ENCODE measurements at places on chromosomes 11 and 22. TPM values are rescaled to one million over a fixed set of nuclear protein-coding genes. Genes with fewer than 3 reads are reported as not detected.

- H3K27ac ChIP-seq, result no peak overlapping the region
- H3K4me1 ChIP-seq, result peaks cover 5% of the 10 kb centered on the region
- H3K4me3 ChIP-seq, result no peak overlapping the region
- DNase-seq, result no peak
Measured at GRCh38 chr22:23397613-23398567, 182.2 kb downstream of the IGLL1 start.

GRCh38 chr22:30695351-30695851 lies 727 bp downstream of the OSBP2 start:
- DNase-seq, result no peak
- peaks cover 5% of the 10 kb centered on the region for H3K4me1 ChIP-seq
- peak overlapping the region; percentile 59 for H3K4me3 ChIP-seq
- no peaks in the 10 kb centered on the region for H3K36me3 ChIP-seq

Gene MFNG
- total RNA-seq, result 1.7 TPM

DNA sequence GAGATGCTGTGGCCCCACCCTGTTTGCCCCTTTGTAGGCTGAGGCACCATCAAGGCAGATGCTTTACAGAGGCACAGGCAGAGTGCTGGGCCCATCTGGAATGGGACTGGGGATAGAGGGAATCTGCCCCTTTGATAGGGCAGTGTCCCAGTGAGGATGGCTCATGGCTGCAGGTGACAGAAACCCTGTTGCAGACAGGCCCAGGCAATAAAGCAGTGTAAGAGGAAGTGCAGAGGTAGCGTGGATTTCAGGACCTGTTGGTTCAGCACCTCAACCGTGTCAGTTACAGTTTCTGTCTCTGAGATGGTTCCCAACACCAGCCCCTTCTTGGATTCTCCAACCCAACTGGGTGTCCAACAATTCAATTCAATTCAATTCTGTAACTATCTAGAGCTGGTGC lies 25.1 kb downstream of the PRDM11 start:
- H3K27me3 ChIP-seq, result no peaks in the 10 kb centered on the region
- no peaks in the 10 kb centered on the region for H3K4me1 ChIP-seq
- no peak for DNase-seq
- H3K27ac ChIP-seq, result no peak overlapping the region

Gene SCUBE2
- total RNA-seq, result 1.2 TPM

Gene PANX3
- total RNA-seq, result not detected

DNA sequence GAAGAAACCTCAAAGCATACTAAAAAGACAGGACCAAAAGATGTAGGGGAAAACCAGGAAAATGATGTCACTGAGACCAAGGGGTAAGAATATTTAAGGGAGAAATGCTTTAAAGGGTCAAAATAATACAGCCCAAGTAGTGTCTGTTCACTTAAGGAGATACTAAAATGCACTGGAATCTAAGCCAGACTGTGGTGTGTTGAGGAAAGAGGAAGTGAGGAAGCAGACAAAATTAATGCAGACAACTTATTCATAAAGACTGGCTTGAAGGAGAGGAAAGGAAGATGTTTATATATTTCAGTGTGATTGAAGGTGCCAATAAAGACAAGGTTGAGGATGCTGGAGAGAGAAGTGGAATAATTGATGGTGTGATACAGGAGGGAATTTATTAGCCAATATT lies 15.7 kb downstream of the ZNF215 start:
- H3K27ac ChIP-seq, result no peak overlapping the region
- no peak for DNase-seq
- H3K4me1 ChIP-seq, result no peaks in the 10 kb centered on the region
- no peak overlapping the region for H3K4me3 ChIP-seq
- H3K27me3 ChIP-seq, result no peaks in the 10 kb centered on the region
- H3K36me3 ChIP-seq, result peaks cover 11% of the 10 kb centered on the region

Gene ILK
- 91.4 TPM for total RNA-seq

DNA sequence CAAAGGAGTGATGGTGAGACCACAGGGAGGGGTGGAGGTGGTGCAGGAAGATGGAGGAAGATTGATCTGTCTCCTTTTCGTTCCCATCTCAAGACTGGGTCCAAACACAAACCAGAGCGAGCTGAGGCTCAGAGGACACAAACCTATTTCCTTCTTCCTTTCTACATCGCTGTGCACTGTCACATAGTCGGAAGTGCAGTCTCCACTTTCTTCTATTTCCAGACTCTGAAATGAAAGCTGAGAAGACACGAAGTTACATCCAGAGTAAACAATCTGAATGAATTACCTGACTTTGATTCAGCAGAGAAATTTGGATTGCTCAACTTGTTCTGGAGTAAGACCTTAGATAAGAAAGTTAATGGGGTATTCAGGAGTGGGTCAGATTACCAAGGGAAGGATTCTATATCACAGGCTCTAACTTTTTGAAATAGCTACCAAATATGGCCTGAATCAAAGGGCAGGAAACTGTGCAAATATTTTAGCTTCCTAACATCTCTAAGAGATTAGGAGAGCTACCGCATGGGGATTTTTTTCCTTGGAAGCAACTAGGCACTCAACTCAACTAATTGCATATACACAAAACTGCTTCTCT lies 14.4 kb downstream of the OVCH2 start:
- no peak for DNase-seq
- H3K4me1 ChIP-seq, result no peaks in the 10 kb centered on the region
- no peak overlapping the region for H3K4me3 ChIP-seq
- no peaks in the 10 kb centered on the region for H3K27me3 ChIP-seq

DNA sequence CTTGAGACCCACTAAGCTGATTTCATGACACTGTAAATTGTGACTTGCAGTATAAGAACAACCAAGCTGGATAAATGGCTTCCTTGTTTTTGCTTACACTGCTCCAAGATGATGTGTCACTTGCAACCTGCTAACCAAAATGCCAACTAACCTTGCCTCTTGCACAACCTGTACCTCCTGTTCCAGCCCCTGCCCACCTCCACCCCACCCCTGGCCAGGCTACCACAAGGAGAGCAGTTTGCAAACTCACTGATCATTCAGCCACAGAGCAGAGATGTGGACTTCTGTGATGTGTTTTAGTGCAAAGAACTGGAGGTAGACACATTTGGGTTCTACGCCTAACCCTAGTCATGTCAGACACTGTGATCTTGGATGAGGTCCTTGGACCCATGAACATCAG lies 4.3 kb upstream of the APOL6 start:
- no peaks in the 10 kb centered on the region for H3K27me3 ChIP-seq
- DNase-seq, result peak; percentile 28
- no peak overlapping the region for H3K4me3 ChIP-seq
- H3K36me3 ChIP-seq, result no peaks in the 10 kb centered on the region

GRCh38 chr11:99368583-99368982 lies 347.8 kb downstream of the CNTN5 start:
- no peak overlapping the region for H3K4me3 ChIP-seq
- DNase-seq, result no peak
- no peaks in the 10 kb centered on the region for H3K36me3 ChIP-seq

Gene TOP3B
- total RNA-seq, result 52.8 TPM

GRCh38 chr22:37275622-37276021 lies 6.7 kb upstream of the CYTH4 start:
- no peaks in the 10 kb centered on the region for H3K4me1 ChIP-seq
- no peak overlapping the region for H3K4me3 ChIP-seq
- no peaks in the 10 kb centered on the region for H3K36me3 ChIP-seq

- no peaks in the 10 kb centered on the region for H3K27me3 ChIP-seq
- no peaks in the 10 kb centered on the region for H3K36me3 ChIP-seq
- no peaks in the 10 kb centered on the region for H3K4me1 ChIP-seq
- no peak overlapping the region for H3K4me3 ChIP-seq
Measured at GRCh38 chr11:43914466-43914865, 28.0 kb upstream of the C11orf96 start.

Gene MTMR2
- 49.2 TPM for total RNA-seq

Gene ELFN2
- 0.63 TPM for total RNA-seq

DNA sequence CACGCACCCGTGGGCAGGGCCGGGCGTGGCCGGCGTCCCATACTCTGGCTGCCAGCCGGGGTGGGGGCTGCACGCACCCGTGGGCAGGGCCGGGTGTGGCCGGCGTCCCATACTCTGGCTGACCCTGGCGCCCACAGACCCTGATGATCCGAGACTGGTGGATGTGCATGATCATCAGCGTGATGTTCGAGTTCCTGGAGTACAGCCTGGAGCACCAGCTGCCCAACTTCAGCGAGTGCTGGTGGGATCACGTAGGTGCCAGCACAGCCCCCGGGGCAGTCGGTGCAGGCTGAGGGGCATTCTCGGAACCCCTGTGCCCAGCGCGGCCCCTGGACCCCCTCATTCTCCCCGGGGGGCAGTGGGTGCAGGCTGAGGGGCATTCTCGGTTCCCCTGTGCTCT lies 19.0 kb downstream of the RNH1 start:
- no peak for DNase-seq
- no peaks in the 10 kb centered on the region for H3K27me3 ChIP-seq
- H3K27ac ChIP-seq, result no peak overlapping the region
- H3K4me3 ChIP-seq, result no peak overlapping the region
- peaks cover 15% of the 10 kb centered on the region for H3K36me3 ChIP-seq
- H3K4me1 ChIP-seq, result no peaks in the 10 kb centered on the region

Gene PRG3
- not detected for total RNA-seq

- no peak for DNase-seq
- H3K27me3 ChIP-seq, result no peaks in the 10 kb centered on the region
- no peak overlapping the region for H3K27ac ChIP-seq
- no peak overlapping the region for H3K4me3 ChIP-seq
- H3K36me3 ChIP-seq, result no peaks in the 10 kb centered on the region
- no peaks in the 10 kb centered on the region for H3K4me1 ChIP-seq
Measured at GRCh38 chr22:45923835-45924234, 53.1 kb downstream of the WNT7B start.

DNA sequence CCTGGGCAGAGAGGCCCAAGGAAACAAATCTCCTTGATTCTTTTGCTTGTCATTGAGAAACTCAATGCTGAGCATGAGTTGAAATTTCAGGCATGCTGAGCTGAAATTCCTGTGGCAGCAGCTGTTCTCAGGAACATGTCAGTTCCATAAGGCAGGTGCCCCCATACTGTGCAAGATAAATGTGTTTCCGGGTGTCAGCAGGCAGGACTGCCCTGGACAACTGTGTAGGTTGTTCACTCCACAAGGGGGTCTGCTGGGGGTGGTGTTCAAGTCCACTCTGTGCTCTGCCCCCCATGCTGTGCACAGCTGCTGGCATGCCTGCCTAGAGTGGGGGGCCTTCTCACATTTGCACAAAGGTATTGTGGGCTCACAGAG lies 133.7 kb downstream of the CTTN start:
- H3K27me3 ChIP-seq, result no peaks in the 10 kb centered on the region
- H3K27ac ChIP-seq, result no peak overlapping the region
- DNase-seq, result no peak
- H3K36me3 ChIP-seq, result no peaks in the 10 kb centered on the region
- no peak overlapping the region for H3K4me3 ChIP-seq
- H3K4me1 ChIP-seq, result peaks cover 15% of the 10 kb centered on the region

- H3K36me3 ChIP-seq, result no peaks in the 10 kb centered on the region
- H3K27me3 ChIP-seq, result no peaks in the 10 kb centered on the region
- no peaks in the 10 kb centered on the region for H3K4me1 ChIP-seq
- no peak overlapping the region for H3K4me3 ChIP-seq
- DNase-seq, result no peak
- no peak overlapping the region for H3K27ac ChIP-seq
Measured at GRCh38 chr22:29946220-29946619, 63.2 kb downstream of the MTMR3 start.

GRCh38 chr11:107619926-107620325 lies 29.0 kb downstream of the ELMOD1 start:
- H3K36me3 ChIP-seq, result no peaks in the 10 kb centered on the region
- H3K27me3 ChIP-seq, result no peaks in the 10 kb centered on the region
- no peak for DNase-seq
- H3K4me1 ChIP-seq, result no peaks in the 10 kb centered on the region

DNA sequence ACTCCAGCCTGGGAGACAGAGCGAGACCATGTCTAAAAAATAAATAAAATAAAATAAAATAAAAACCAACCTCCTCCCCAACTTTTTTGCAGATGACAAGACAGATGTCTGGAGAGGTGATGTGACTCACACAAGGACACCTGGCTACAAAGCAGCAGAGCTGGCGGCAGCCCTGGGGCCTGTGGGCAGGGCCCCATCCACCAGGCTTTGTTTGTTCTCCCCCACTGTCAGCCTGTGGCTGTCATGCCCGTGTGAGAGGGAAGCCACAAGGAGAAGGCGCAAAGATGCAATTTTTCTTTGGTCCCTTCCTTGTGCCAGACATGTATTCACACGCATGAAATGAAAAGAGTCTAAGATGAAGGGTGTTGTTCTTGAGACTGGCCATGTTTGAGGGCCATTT lies 16.6 kb downstream of the CD59 start:
- H3K27ac ChIP-seq, result no peak overlapping the region
- no peak for DNase-seq
- no peaks in the 10 kb centered on the region for H3K27me3 ChIP-seq
- peaks cover 5% of the 10 kb centered on the region for H3K36me3 ChIP-seq
- no peaks in the 10 kb centered on the region for H3K4me1 ChIP-seq
- H3K4me3 ChIP-seq, result no peak overlapping the region

DNA sequence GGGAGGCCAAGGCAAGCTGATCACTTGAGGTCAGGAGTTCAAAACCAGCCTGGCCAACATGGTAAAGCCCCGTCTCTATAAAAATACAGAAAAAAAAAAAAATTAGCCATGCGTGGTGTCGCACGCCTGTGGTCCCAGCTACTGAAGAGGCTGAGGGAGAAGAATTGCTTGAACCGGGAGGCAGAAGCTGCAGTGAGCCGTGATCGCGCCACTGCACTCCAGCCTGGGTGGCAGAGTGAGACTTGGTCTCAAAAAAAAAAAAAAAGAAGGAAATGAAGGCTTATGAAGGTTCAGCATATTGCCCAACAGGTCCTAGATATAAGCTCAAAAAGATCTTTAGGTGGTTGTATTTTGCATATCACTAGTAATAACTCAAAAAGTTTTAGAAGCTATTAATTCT lies 10.2 kb downstream of the ATL3 start:
- no peak overlapping the region for H3K4me3 ChIP-seq
- H3K4me1 ChIP-seq, result no peaks in the 10 kb centered on the region
- peaks cover 5% of the 10 kb centered on the region for H3K36me3 ChIP-seq
- no peak for DNase-seq
- H3K27me3 ChIP-seq, result no peaks in the 10 kb centered on the region

Gene GGT1
- 14.4 TPM for total RNA-seq

DNA sequence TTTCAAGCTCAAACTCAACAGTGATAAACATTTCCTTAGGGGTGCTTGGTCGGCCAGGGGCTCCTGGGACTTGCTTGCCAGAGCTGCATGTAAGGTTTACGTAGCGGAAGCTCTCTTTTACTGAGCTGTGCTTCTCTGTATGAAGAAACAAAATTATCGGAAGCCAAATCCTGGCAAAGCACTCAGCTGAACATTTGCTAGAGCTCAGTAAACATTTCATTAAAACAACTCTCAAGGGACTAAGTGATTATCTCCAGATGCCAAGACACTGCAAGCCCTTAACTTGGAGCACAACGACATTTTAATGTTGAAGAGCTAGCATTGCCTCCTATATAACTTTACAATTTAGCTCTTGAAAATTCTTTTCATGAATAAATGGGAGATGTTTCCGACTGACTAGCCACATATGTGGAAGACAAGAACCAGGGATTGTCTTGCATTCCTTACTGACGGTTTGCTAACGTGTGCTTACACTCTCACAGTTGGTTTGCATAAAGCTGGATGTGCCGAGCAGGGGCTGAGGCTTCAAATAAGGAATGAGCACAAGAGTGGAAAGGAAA lies 43.4 kb downstream of the SCUBE2 start:
- H3K4me1 ChIP-seq, result peaks cover 4% of the 10 kb centered on the region
- H3K4me3 ChIP-seq, result no peak overlapping the region
- H3K36me3 ChIP-seq, result no peaks in the 10 kb centered on the region
- no peak for DNase-seq
- H3K27me3 ChIP-seq, result no peaks in the 10 kb centered on the region
- no peak overlapping the region for H3K27ac ChIP-seq

Data from H1 (cell line).